ENCODE measurements at places on chromosomes 7 and 10.

GRCh38 chr10:95513941-95514392, 47.2 kb downstream of the SORBS1 start:
- no peaks in the 10 kb centered on the region for H3K4me1 ChIP-seq
- H3K4me3 ChIP-seq: no peak overlapping the region
- no peaks in the 10 kb centered on the region for H3K36me3 ChIP-seq

GRCh38 chr7:132871419-132871818, 210.5 kb downstream of the CHCHD3 start:
- H3K4me1 ChIP-seq: peaks cover 20% of the 10 kb centered on the region
- peaks cover 6% of the 10 kb centered on the region for H3K36me3 ChIP-seq
- no peaks in the 10 kb centered on the region for H3K27me3 ChIP-seq
- no peak for DNase-seq
- H3K27ac ChIP-seq: no peak overlapping the region

GRCh38 chr10:88473989-88474883, 108.9 kb downstream of the RNLS start:
- H3K4me1 ChIP-seq: no peaks in the 10 kb centered on the region
- peaks cover 7% of the 10 kb centered on the region for H3K36me3 ChIP-seq
- no peak for DNase-seq
- no peak overlapping the region for H3K27ac ChIP-seq
- no peaks in the 10 kb centered on the region for H3K27me3 ChIP-seq
- H3K4me3 ChIP-seq: no peak overlapping the region

DNA sequence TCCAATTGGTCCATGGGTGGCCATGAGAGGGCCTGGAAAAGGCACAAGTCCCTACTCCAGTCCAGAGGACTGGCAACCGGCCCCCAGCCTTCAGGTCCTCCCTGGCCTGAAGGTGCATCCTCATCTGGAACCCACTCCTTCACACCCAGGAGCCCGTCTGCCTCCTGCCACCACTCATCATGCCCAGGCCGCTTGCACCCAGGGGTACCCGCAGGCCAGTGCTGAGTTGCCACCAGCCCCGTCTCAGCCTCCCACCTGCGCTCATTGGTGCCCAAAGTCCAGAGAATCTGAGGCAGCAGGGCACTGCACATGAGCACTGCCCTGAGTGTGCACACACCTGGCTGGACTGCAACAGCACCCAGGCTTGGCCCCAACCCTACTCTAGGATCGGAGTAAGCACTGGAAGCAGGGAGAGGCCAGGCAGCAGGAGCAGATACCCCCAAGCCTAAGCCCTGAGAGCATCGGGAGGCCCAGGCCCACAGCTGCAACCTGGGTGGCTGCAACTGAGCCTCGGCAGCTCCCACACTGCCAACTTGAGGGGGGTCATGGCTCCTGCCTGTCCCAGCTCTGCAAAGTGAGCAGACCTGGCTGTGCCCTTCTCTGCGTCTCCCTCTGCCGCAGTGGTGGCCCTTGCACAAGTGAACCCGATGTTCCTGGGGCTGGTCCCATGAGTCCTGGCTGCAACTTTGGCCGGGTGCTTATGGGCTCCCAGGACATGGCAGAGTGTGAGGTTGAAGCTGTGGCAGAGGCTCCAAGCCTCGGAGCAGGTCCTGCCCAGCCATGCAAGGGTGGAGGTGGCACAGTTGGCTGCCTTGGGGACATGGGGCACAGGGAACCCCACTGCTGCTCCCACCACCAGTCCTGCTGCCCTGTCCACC, 44.3 kb downstream of the TCERG1L start:
- peaks cover 4% of the 10 kb centered on the region for H3K4me1 ChIP-seq
- no peak overlapping the region for H3K4me3 ChIP-seq
- DNase-seq: no peak
- H3K27me3 ChIP-seq: peaks cover 5% of the 10 kb centered on the region
- no peaks in the 10 kb centered on the region for H3K36me3 ChIP-seq

DNA sequence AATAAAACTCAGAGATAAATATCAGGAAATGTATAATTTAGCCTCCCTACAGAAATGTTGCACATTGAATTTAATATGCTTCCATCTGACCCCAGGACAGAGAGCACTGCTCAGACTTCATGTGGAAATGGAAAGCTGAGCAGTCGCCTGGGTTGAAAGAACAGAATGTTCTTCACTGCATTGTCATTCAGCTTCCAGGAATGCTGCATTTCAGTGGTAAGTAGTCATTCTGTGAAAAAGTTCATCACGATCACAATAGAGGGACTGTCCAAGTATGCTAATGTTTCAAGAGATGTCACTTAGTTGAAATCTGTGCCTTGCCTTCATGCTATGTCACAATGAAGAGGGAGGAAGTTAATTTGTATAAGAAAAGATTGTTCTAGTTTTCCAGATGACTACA, 147.3 kb downstream of the NRCAM start:
- no peaks in the 10 kb centered on the region for H3K36me3 ChIP-seq
- H3K27ac ChIP-seq: no peak overlapping the region
- H3K4me1 ChIP-seq: no peaks in the 10 kb centered on the region

DNA sequence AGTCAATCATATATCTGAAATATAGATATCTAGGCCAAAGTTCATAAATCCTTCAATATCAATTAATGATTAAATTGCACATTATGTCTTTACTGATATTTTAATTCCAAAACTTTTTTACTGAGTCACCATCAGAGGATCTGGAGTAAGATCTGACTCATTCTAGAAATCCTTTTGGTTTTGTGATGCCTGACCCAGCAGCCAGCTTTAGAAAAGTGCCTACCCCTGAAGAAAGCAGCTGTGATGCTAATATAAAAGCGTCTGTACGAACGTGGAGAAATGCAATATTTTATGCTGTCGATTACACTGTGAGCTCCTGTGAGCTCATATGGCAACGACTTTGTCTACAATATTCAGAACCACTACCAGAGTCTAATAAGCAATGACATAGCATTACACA, 142.5 kb upstream of the LRRTM3 start:
- no peaks in the 10 kb centered on the region for H3K36me3 ChIP-seq
- no peaks in the 10 kb centered on the region for H3K27me3 ChIP-seq
- no peaks in the 10 kb centered on the region for H3K4me1 ChIP-seq
- no peak overlapping the region for H3K27ac ChIP-seq

DNA sequence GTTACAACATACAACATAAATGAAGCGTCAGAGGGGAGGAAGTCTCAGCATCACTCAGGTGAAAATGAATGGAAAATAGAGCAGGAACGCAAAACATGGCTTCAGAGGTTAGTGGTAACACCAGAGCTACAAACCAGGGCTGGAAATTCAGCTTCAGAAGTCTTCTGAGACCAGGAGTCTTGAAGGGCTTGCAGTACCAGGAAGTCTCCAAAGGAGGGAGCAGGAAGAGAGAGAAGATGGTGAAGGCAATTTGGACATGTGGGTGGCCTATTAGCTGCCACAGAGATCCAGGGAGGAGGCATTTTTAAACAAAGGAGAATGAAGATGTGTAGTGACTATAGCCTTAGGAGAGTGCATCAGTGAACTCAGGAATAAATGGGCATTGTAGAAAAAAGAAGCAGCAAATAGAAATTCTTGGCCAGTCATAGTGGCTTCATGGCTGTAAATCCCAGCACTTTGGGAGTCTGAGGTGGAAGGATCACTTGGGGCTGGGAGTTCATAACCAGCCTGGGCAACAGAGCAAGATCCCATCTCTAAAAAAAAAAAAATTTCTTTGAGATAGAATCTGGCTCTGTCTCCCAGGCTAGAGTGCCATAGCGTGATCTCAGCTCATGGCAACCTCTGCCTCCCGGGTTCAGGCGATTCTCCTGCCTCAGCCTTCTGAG, 9.3 kb upstream of the TET1 start:
- H3K4me1 ChIP-seq: peaks cover 6% of the 10 kb centered on the region
- H3K36me3 ChIP-seq: no peaks in the 10 kb centered on the region
- H3K27me3 ChIP-seq: peaks cover 13% of the 10 kb centered on the region

GRCh38 chr7:131653418-131654248, 97.2 kb upstream of the PODXL start:
- no peak overlapping the region for H3K4me3 ChIP-seq
- no peaks in the 10 kb centered on the region for H3K4me1 ChIP-seq
- peaks cover 12% of the 10 kb centered on the region for H3K27me3 ChIP-seq
- H3K36me3 ChIP-seq: no peaks in the 10 kb centered on the region
- peak overlapping the region; percentile 86 for H3K27ac ChIP-seq

DNA sequence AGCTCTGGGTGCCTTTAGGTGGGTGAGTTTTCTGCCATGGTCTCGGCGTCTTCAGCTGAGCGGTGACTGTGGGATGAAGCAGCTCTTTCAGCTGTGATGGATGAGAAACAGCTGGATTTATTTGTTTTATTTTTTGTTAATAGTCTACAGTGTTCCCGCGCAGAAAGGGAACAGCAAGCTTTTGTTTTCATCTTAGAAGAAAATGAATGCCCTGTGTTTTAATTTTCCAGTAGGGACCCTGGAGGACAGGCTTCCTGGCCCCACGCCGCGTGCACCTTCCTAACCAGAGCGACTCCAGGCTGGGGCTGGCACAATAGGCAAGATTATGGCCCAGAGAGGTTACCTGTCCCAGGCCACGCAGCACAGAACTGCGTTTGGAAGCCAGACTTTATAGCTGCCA, 57.6 kb downstream of the GTF2IRD1 start:
- no peaks in the 10 kb centered on the region for H3K36me3 ChIP-seq
- H3K4me1 ChIP-seq: no peaks in the 10 kb centered on the region
- H3K27ac ChIP-seq: no peak overlapping the region
- no peak overlapping the region for H3K4me3 ChIP-seq
- DNase-seq: no peak
- no peaks in the 10 kb centered on the region for H3K27me3 ChIP-seq

DNA sequence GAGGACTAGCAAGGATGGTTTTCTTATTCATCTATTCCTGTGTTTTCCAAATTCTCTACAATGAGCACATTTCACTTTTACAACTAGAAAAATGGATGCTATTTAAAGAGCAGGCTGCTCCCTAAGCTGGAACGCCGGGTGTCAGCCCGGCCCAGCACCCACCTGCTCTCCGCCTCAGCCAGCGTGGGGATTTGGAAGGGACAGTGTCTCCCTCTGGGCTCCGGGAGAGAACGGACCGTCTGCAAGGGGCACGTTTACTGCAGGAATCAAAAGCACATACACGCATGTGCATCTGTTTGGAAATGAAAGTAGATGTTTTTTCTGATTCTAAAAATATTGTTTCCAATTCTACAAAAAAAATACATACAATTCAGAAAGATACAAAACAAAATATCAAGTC, 2.3 kb upstream of the JAKMIP3 start:
- DNase-seq: no peak
- peaks cover 36% of the 10 kb centered on the region for H3K27me3 ChIP-seq
- H3K27ac ChIP-seq: no peak overlapping the region

- H3K4me1 ChIP-seq: peaks cover 6% of the 10 kb centered on the region
- no peak overlapping the region for H3K4me3 ChIP-seq
- no peak for DNase-seq
- H3K27ac ChIP-seq: no peak overlapping the region
- H3K36me3 ChIP-seq: no peaks in the 10 kb centered on the region
- peaks cover 1% of the 10 kb centered on the region for H3K27me3 ChIP-seq
Observed at GRCh38 chr7:134774119-134774518, 5.3 kb upstream of the CALD1 start.

DNA sequence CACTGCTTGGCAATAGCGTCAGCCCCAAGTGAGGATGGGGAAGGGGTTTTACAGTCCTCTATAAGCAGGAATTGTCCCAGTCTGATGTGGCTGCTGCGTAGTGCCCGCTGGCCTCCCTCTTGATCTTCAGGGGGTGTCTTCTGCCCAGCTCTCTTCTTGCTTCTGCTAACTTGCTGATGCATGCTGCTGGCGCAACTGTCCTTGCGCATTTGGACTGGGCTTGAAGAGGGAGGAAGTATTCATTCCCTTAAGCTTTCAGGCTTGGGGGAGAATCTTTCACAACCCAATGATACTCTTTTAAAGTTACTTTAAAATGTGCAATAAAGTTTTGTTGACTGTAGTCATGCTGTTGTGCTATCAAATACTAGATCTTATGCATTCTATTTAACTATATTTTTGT, 10.3 kb downstream of the GALNT11 start:
- no peak for DNase-seq
- no peak overlapping the region for H3K4me3 ChIP-seq
- H3K36me3 ChIP-seq: peaks cover 31% of the 10 kb centered on the region

DNA sequence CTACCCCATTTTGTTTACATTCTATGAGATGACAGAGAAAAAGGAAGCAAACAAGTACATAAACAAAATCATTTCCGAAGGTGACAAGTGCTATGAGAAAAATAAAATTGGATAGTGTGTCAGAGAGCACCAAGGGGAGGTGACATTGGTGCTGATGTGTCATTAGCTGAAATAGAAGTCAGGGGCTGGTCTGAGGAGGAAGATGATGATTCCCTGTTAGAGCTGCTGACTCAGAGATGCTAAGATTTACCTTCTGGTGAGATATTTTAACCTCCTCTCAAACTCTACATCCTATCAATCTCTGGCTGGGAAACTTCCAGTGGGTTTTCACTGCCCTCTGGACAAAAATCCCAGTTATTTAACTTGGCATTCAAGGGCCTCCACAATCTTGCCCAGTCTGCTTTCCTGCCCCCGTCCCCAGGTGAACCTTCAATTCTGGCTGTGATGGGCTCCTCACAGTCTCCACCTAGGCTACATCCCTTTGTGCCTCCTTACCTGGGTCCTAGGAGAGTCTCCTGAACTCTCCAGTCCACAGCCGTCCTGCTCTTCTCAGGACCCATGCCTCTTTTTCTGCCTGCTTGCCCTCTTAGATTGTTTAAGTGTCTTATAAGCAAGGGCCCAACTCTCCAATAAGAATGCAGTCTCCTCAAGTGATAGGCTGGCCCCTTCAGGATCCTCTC, 26.6 kb downstream of the DUSP5 start:
- H3K4me1 ChIP-seq: peaks cover 16% of the 10 kb centered on the region
- H3K27me3 ChIP-seq: peaks cover 15% of the 10 kb centered on the region
- no peak overlapping the region for H3K4me3 ChIP-seq
- no peak for DNase-seq
- H3K36me3 ChIP-seq: no peaks in the 10 kb centered on the region

GRCh38 chr10:116833986-116834985, 15.0 kb upstream of the ENO4 start:
- H3K27ac ChIP-seq: no peak overlapping the region
- no peaks in the 10 kb centered on the region for H3K27me3 ChIP-seq
- no peak overlapping the region for H3K4me3 ChIP-seq
- DNase-seq: no peak
- H3K4me1 ChIP-seq: no peaks in the 10 kb centered on the region

- no peak overlapping the region for H3K27ac ChIP-seq
- H3K36me3 ChIP-seq: no peaks in the 10 kb centered on the region
- H3K4me1 ChIP-seq: peaks cover 25% of the 10 kb centered on the region
- peak overlapping the region; percentile 13 for H3K4me3 ChIP-seq
- DNase-seq: no peak
Observed at GRCh38 chr10:88120075-88120474, 256.6 kb downstream of the PTEN start.
